ENCODE measurements at places on chromosomes 1 and 21. TPM values are rescaled to one million over a fixed set of nuclear protein-coding genes. Genes with fewer than 3 reads are reported as not detected.
A peak's percentile ranks its signal among the peaks of the same experiment; 100 is the strongest.

The TMEM52 gene
- 0.50 TPM for total RNA-seq

DNA sequence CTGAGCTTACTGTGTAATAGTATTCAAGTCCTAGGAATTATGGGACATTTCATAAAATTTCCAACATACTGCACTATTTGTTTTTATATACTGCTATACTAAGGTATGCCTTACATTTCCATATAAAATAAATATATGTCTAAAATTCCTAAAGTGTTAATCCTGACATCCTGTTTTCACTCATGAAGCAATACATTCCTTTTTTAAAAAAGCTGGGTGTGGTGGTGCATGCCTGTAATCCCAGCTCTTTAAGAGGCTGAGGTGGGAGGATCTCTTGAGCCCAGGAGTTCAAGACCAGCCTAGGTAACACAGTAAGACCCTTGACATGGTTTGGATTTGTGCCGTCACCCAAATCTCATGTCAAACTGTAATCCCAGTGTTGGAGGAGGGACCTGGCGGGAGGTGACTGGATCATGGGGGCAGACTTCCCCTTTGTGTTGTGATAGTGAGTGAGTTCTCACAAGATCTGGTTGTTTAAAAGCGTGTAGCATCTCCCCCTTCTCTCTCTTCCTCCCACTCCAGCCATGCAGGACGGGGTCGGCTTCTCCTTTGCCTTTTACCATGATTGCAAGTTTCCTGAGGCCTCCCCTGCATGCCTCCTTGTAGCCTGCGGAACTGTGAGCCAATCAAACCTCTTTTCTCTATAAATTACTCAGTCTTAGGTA, 5.8 kb downstream of the CDC42BPA start:
- H3K4me3 ChIP-seq, result no peak overlapping the region
- no peak for DNase-seq
- H3K4me1 ChIP-seq, result no peaks in the 10 kb centered on the region
- H3K27me3 ChIP-seq, result no peaks in the 10 kb centered on the region

- H3K36me3 ChIP-seq, result no peaks in the 10 kb centered on the region
- no peaks in the 10 kb centered on the region for H3K27me3 ChIP-seq
- H3K27ac ChIP-seq, result peak overlapping the region; percentile 74
- no peaks in the 10 kb centered on the region for H3K4me1 ChIP-seq
These were observed 808 bp downstream of the MAP3K21 start for GRCh38 chr1:233328142-233328921.

DNA sequence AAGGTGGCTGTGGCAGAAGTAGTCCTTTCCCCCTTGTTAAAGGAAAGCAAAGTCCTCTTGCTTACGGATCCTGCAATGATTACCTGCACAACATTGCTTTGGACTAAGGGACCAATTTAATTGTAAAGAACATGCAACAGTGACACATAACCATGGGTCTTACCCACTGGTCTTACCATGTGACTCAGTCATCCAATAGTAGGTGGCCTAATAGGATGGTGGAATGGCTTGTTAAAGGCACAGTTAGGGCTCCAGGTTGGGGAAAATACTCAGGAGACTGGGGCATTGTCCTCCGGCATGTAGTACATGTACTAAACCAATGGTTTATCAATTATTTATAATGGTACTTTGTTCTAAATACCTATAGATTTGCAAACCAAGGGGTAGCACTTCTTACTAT, 2.1 kb upstream of the YIPF1 start:
- H3K36me3 ChIP-seq, result no peaks in the 10 kb centered on the region
- no peak overlapping the region for H3K27ac ChIP-seq
- H3K27me3 ChIP-seq, result no peaks in the 10 kb centered on the region
- H3K4me1 ChIP-seq, result peaks cover 6% of the 10 kb centered on the region
- no peak overlapping the region for H3K4me3 ChIP-seq

The KANK4 gene
- total RNA-seq, result 0.50 TPM

The MXRA8 gene
- total RNA-seq, result 26.0 TPM

The ASB17 gene
- not detected for total RNA-seq

The IL20 gene
- not detected for total RNA-seq

DNA sequence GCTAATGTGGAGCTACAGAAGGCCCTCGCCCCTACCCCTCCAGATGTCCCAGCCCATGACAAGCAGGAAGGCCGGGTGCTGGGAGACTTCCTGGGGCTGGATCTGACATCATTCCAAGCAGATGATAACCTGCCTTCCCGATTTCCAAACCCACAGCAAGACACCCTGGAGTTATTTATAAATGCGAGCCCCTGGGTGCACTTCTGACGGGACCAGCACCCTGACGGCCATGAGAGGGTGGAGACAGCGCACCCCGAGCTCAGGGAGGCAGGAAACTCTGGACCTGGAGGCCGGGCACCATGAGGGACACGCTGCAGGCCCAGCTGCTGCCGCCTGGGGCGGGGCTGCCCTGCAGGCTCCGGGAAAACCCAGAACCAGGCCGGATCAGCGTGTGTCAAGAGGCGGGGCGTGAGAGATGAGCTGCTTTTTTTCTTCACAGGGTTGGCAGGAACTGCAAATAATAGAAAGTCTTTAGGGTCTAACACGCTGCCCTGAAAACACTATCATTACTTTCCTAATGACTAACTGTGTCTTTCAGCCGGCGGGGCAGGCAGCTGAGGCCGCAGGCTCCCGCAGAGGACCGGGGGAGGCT, 2.5 kb upstream of the PCBP3 start:
- H3K4me1 ChIP-seq, result no peaks in the 10 kb centered on the region
- H3K27ac ChIP-seq, result no peak overlapping the region
- peaks cover 7% of the 10 kb centered on the region for H3K27me3 ChIP-seq
- no peak overlapping the region for H3K4me3 ChIP-seq
- H3K36me3 ChIP-seq, result no peaks in the 10 kb centered on the region
- DNase-seq, result no peak

The LRRIQ3 gene
- 1.6 TPM for total RNA-seq

GRCh38 chr1:237219751-237220642, 178.0 kb downstream of the RYR2 start:
- H3K27me3 ChIP-seq, result no peaks in the 10 kb centered on the region
- no peak overlapping the region for H3K4me3 ChIP-seq
- H3K36me3 ChIP-seq, result no peaks in the 10 kb centered on the region

Measured in kidney (tissue), 22 donors.